ENCODE measurements at places on chromosomes 12 and 14.

GRCh38 chr14:83208341-83208740, 1674.7 kb upstream of the SEL1L start:
- DNase-seq, result no peak

GRCh38 chr12:27303139-27304111, 29.2 kb upstream of the BMAL2 start:
- DNase-seq, result no peak

- no peak for DNase-seq
Measured at GRCh38 chr12:15231493-15231892, 10.3 kb upstream of the RERG start.

GRCh38 chr12:112148031-112148513, 22.7 kb downstream of the TRAFD1 start:
- DNase-seq, result no peak

GRCh38 chr12:89494411-89495231, 30.0 kb downstream of the GALNT4 start:
- no peak for DNase-seq

- DNase-seq, result peak; percentile 99
Measured at GRCh38 chr12:93135286-93136239, 206.5 kb upstream of the EEA1 start.

DNA sequence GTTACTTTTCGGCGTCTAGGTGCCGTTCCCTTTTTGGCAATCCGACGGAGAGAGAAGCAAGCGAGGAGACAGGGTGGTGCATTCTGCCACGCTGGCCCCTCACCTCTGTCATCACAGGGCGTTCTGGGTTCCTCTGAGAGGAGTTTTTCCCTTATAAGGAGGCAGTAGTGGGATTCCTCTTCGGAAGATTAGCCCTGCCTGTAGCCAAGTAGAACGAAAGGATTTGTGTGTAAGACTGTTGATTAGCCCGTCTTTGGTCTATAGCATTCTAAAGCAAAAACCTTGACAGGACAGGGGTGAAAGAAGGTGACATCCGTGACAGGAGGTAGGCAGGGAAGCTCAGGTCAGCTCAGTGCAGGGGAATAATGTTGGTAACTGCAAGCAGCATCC, 9.1 kb upstream of the NEMF start:
- peak; percentile 22 for DNase-seq

- DNase-seq, result peak; percentile 65
Measured at GRCh38 chr12:81206429-81206828, 128.6 kb downstream of the ACSS3 start.

- DNase-seq, result no peak
Measured at GRCh38 chr12:114479831-114480230, 73.9 kb upstream of the TBX5 start.

DNA sequence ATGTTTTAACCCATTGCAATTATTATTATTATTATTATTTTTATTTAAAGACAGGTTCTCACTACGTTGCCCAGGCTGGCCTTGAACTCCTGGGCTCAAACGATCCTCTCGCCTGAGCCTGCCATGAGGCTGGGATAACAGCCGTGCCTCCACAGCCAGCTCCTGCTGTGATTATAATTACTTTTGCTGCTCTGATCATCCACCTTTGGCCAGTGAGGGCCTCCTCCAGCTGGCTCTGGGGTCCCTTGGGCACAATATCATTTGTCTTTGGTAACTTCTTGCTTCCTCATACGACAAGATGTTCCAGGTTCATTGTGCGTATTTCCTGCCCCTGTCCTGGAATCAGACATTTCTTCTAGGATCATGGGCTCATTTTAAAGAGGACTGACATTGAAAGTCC, 28.4 kb downstream of the LRTM2 start:
- DNase-seq, result no peak

GRCh38 chr12:30965613-30965985, 39.1 kb downstream of the TSPAN11 start:
- DNase-seq, result no peak

GRCh38 chr14:106803379-106803778, 1277.0 kb downstream of the TMEM121 start:
- no peak for DNase-seq

GRCh38 chr12:103952497-103952896, 13.2 kb upstream of the TDG start:
- no peak for DNase-seq

DNA sequence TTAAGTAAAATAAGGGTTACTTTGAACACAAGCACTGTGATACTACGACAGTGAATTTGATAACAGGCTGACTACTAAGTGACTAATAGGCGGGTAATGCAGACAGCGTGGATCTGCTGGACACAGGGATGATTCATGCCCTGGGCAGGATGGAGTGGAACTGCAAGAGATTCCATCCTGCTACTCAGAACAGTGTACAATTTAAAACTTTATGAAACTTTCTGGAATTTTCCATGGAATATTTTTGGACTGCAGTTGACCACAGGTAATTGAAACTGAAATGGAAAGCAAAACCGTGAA, 46.0 kb downstream of the YEATS4 start:
- DNase-seq, result no peak

GRCh38 chr12:93831374-93831773, 154.2 kb downstream of the CRADD start:
- no peak for DNase-seq

- DNase-seq, result no peak
Measured at GRCh38 chr12:76940671-76941445, 62.0 kb upstream of the CSRP2 start.

- no peak for DNase-seq
Measured at GRCh38 chr12:28486521-28486920, 296.3 kb downstream of the CCDC91 start.

GRCh38 chr12:3712209-3712992, 40.5 kb downstream of the CRACR2A start:
- DNase-seq, result no peak

GRCh38 chr14:73695997-73696396, 18.2 kb downstream of the PNMA1 start:
- DNase-seq, result no peak
